ENCODE measurements at places on chromosomes 1 and 21. TPM values are rescaled to one million over a fixed set of nuclear protein-coding genes. Genes with fewer than 3 reads are reported as not detected.

SLC39A1 gene
- 161 TPM for total RNA-seq

S100A1 gene
- total RNA-seq: not detected

EFNA3 gene
- total RNA-seq: 2.2 TPM

- DNase-seq: no peak
Measured at GRCh38 chr1:85033221-85033620, 15.1 kb downstream of the MCOLN3 start.

- DNase-seq: no peak
Measured at GRCh38 chr1:218584418-218585155, 239.5 kb downstream of the TGFB2 start.

DNA sequence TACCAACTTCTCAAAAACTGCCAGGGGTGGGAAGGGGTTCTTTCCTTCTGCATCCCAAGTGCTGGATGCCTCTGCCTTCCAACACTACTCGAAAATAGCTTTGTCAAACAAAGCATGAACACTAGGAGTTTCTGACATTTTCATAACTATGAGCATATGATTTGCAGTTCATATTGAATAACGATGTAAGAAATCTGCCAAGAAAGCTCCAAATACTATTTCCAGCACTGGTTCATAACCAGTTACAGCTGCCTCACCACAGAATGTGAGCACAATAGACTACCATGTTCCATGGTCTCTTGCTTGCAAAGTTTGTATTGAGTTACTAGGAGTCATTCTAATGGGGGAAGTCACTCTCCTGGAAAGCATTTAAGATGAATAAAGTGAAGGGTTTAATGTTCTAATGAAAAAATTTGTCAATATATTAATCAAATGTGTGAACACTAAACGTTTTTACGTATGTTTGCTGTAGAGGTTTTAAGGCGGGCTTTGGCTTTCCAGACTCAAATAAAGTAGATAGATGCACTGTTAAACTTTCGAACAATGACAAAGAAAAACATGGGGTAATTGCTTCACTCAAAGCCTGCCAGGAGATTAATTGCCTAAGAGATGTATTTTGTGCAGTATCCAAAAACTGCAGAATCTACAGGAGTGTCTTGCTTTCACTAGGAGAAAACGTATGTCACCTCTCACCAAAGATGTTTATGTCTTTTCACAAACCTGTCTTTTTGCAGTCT lies 78.6 kb upstream of the UBE2U start:
- no peak for DNase-seq

- no peak for DNase-seq
Measured at GRCh38 chr21:45753445-45753844, 109.9 kb downstream of the PCBP3 start.

DNA sequence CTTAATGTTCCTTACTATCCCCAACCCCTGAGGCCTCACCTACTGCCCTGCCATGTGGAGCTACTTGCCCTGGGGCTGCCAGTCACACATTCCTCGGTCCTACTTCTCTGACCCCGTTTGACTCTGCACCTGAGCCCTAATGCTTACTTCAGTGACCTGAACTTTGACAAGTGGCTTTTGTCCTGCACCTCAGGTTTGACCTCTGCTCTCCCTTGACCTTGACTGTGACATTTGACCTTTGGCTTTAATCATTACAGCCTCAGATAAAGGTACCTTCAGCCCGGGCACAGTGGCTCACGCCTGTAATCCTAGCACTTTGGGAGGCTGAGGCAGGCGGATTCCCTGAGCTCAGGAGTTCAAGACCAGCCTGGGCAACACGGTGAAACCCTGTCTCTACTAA lies 22.8 kb downstream of the MR1 start:
- no peak for DNase-seq

Measured in dermis blood vessel endothelial cell (primary cell).